Smooth muscle cell of the coronary artery (primary cell): ENCODE measurements at places on chromosomes 5 and 9. TPM values are rescaled to one million over a fixed set of nuclear protein-coding genes. Genes with fewer than 3 reads are reported as not detected.

SLC46A2 gene
- not detected in 2 replicates for total RNA-seq

GSN gene
- 662 and 996 TPM in 2 replicates for total RNA-seq

FSD1L gene
- 1.8 and 4.1 TPM in 2 replicates for total RNA-seq

EMB gene
- 0.94 and 32.7 TPM in 2 replicates for total RNA-seq

FOXD1 gene
- 0.82 and 2.5 TPM in 2 replicates for total RNA-seq

PCDHGB1 gene
- 1.5 and 2.4 TPM in 2 replicates for total RNA-seq

UNC5A gene
- under 0.01 TPM in 1 of 2 replicates, not detected in the other for total RNA-seq

PIP5KL1 gene
- 0.45 and 0.94 TPM in 2 replicates for total RNA-seq

SHOC1 gene
- not detected in 2 replicates for total RNA-seq

NDST1 gene
- total RNA-seq: 23.9 and 32.5 TPM in 2 replicates

FOXB2 gene
- not detected in 2 replicates for total RNA-seq

ZFP37 gene
- 2.1 TPM in 2 replicates for total RNA-seq

NEUROG1 gene
- total RNA-seq: not detected in 2 replicates

C5orf58 gene
- not detected in 2 replicates for total RNA-seq

GRK6 gene
- 18.3 and 18.8 TPM in 2 replicates for total RNA-seq

FCN2 gene
- total RNA-seq: not detected in 2 replicates

SPATA31E1 gene
- not detected in 2 replicates for total RNA-seq

RANBP17 gene
- 2.7 and 6.2 TPM in 2 replicates for total RNA-seq

GARIN3 gene
- not detected in 2 replicates for total RNA-seq
